ENCODE measurements at places on chromosomes 2 and 18. TPM values are rescaled to one million over a fixed set of nuclear protein-coding genes. Genes with fewer than 3 reads are reported as not detected.

DNA sequence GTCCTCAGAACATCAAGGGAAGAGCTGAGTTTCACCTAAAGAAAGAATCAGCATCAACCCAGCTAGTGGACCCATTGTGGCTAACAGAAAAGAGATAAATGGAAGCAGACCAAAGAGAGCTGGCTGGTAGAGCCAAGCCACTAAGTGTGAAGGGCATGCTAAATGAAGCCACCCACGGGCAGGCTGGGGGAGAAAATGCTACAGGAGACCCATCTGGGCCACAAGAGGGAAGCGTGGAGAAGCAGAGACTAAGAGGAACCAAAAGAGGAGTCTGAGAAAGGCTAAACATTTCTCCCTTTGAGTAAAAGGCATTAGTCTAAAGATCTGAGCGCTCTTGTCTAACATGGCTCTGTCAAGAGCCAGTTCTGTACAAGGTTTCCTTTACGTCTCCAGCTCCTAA lies 15.8 kb downstream of the CWC22 start:
- DNase-seq: peak; percentile 22

- no peak for DNase-seq
Measured at GRCh38 chr2:57698935-57699449, 347.6 kb upstream of the VRK2 start.

GRCh38 chr2:239585422-239585821 lies 184.6 kb upstream of the HDAC4 start:
- no peak for DNase-seq

DNA sequence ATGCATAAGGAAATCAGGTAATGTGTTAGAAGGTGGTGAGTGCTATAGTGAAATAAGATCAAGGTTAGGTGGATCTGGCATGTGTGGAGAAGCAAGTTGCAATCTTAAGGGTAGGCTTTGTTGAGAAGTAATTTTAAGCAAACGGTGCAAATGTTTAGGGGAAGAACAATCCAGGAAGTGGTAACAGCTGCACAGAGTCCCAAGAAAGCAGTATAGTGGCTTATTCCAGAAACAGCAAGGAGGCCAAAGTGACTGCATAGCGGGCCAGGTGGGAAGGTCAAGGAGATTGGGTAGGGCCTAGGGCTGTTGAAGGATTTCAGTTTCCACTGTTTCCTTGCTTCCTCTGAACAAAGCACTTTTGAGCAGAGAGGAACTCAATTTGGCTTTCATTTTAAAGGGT lies 30.0 kb upstream of the RAB1A start:
- no peak for DNase-seq

DNA sequence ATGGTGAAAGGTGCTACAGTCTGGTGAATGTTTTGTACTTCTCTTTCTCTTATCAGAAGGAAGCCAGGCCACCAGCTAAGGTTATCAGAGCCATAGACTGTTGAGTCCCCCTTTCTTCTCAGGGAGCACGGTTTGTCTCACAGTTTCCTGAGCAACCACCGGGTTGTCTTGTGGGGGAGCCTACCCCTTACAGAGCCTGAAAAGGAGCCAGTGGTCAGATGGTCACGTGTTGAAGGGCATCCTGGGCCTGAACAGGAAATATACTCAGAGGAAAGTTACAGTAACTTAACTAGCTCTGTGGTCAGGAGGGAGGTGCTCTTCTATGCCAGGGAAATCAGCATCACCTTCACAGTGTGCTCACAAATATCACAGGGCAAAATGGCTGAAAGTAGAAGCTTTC lies 11.6 kb downstream of the CD28 start:
- peak; percentile 77 for DNase-seq

GRCh38 chr2:13638181-13638580 lies 921.4 kb downstream of the TRIB2 start:
- DNase-seq: no peak

DNA sequence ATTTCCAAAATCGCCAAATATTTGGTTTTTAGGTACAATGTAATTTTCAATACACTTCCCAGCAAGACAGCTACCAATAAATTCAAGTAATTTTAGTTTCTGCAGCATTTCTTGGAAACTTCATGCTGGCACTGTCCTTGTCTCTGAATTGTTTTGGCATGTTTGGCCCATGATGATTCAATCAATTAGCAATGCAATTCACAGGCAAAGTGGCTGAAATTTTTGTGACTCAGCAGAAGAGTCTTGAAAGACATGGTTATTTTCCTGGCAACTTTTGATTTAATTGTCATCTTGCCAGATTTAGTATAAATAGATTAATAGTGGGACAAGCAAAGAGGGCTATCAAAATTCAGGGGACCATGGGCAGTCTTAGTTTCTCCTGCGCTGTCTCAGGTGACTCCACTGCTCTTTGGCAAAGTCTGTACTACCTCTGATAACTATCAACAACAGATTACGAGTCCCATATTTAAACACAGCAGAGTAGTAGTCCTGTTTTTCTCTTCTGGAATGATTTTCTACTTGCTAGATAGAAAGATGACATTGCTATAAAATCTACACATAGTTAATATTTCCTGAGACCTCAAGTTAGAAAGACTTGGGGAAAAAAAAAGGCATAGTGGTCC lies 88.9 kb upstream of the CYP26B1 start:
- DNase-seq: no peak

- no peak for DNase-seq
Measured at GRCh38 chr18:60506190-60506589, 133.6 kb upstream of the MC4R start.

The ANKRD29 gene
- total RNA-seq: 0.21 TPM

The ODC1 gene
- 158 TPM for total RNA-seq

The ANKRD62 gene
- total RNA-seq: not detected

The ATP8B1 gene
- total RNA-seq: not detected
